ENCODE measurements at places on chromosomes 2 and 18.

DNA sequence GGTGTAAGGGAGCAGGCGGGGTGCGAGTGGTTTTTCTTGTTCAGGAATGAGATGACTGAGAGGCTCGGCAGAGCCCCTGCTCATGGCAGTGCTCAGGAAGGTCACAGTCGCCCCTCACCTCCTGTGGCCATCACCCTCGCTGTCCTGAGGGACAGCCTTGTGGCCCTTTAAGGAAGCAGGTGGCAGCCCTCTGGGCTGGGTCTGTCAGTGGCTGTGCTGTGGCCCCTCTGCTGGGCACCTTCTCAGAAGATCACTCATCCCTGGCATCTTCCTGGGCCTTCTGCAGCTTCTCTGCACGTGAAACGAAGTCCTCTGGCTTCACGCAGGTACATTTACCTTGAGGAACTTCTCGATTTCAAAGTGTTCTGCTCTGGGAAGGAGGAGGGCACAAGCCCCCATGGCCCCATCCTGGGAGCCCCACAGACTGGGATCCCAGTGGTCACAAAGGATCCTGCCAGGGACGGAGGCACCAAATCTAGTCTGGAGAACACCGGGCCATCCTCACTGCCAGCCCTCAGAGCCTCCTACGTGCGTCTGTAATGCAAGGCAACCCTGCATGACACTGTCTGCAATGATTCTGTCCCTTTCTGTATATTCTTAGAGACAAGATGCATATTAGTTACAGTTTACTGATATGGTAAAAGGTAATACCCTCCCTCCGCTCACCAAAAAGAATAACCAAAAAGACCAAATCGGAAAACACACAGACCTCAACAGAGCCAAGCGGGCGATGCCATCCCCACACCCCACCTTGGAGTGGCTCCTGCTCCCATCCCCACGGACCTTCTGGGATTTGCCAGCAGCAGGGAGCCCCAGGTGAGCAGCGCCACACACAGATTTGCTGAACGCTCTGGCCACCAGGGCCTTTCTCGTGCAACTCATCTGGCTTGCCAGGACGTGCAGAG lies 25.9 kb upstream of the FAHD2A start:
- DNase-seq, result peak; percentile 19

GRCh38 chr2:200321780-200322534 lies 15.5 kb downstream of the SPATS2L start:
- no peak for DNase-seq

GRCh38 chr2:130355578-130356431 lies at the start of gene PTPN18:
PTPN18 (plus strand) TSS chr2:130356056; CDS start chr2:130356108, 52 bp downstream.
- peak; percentile 96 for DNase-seq

DNA sequence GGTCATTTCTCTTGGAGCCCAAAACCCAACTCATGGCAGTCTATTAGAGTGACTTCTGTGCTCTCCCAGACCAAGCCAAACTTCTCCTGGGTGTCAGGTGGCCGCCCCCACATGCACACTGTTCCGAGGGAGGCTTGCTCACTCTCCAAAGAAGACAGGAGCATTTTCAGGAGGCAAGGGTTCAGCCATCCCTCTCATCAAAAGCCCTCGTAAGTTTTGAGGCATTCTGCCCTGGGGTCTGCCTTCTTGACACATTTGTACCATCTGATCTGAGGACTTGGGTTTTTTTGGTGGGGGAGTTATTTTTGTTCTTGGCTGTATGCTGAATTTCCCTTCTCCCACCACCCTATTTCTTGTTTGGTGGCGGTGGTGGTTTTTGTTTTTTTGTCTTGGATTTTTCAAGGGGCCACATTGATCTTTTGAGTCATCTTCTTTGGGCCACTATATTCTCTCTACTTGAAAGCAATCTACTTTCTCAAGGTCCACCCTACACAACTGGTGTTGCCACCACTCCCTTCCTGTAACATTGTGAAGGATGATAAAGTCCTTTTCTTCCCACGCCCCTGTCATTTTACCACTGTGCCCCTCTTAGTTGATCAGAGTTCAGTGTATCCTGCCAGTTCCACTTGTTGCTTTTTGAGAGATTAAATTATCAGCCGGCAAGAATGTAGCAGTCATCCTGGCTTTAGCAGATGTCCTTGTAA lies 255.8 kb downstream of the CYP26B1 start:
- no peak for DNase-seq

Data from Right ventricle myocardium superior (tissue), 1 donor.